ENCODE measurements at places on chromosomes 7 and 10.

- no peak for DNase-seq
Observed at GRCh38 chr7:16092711-16093110, 328.6 kb downstream of the CRPPA start.

DNA sequence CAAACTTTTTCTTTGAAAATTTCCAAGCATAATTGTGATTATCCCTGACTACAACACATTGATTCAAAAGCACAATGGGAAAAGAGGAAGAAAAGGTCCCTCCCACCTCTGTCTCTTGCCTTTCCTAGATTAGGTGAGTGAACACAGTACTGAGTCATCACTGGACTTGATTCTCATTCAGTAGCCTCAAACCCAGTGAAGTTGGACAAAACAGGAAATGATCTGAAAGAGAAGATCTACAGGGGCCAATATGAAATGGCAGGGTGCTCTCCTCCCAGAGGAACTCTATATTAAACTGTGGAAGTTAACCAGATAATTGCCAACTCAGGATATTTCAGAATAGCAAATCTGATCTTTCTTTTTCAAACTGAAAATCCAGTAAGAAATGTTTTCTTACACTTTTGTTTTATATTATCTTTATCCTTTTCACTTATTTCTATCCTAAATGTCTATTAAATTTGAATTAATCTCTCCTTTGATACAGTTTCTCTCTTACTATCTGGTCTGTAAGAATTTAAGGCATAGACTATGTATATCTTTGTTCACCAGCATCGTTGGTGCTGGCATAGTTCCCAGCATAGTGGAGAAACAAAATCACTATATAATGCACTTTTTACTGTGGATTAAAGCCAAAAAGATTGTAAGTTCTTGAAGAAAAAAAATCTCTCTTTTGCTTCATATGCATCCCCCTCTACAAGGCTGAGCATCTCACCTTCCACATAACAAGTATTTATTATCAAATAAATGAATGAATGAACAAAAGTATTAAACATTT is 41.4 kb upstream of the IKZF1 start:
- no peak for DNase-seq

DNA sequence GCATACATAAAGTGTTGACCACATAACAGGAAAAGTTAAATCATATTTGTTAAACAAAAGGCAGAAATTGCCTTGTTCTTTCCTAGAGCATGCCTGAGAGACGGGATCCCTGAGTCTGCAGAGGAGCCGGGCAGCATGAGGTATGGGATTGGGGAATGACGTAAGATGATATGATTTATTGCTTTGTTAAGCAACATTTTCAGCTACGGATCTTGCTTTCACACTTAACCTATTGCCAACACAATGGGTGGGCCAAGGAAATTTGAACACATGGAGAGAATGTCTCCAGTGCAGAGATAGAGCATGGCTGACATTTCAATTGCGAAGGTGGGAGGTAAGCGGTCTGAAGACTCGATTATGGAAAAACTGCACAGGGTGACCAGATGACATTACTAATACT is 76.7 kb downstream of the EMX2 start:
- DNase-seq, result no peak

DNA sequence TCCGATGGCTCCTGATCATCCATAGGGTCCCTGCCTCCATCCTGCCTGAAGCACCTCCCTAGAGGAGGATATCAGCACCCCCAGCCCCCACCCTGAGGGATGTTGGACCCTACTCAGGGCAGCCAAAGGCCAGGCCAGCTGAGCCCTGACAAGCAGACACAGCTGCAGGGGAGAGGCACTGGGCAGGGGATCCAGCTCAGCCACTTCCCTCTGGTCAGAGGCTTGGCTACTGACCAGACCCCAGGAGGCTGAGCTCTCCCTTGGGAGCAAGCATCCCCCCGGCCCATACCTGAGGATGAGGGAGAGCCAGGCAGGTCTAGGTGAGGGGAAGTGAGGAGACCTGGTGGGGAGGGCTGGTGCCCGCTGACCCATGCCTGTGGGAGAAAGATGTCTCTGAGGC is 6.6 kb downstream of the LDB3 start:
- DNase-seq, result no peak

DNA sequence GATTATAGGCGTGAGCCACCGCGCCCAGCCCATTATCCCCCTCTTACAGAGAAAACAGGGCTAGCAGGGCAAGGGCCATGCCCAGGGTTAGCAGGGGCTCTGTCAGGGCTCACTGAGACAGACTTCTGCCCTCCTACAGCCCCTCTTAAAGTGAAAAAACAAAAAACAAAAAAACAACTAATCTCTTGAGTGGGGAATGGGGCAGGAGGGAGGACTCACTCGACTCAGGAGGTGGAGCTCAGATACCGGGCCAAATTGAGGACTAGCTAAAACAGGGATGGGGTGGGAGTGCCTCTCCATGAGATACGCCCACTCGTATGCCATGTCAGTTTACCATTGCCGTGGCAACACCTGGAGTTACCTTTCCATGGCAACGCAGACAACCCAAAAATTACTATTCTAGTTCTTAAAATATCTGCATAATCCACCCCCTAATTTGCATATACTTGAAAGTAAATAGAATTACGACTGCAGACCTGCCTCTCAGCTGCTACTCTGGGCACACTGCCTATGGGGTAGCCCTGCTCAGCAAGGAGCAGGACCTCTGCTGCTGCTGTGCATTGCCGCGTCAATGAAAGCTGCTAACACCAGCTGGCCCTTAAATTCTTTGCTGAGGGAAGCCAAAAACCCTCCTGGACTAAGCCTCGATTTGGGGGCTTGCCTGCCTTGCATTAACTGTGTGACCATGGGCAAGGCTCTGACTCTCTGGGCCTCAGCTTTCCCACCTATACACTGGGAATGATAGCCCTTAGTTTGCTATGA is 13.4 kb downstream of the SSC4D start:
- DNase-seq, result no peak

GRCh38 chr7:7897509-7897908 is 71.1 kb upstream of the GLCCI1 start:
- no peak for DNase-seq

- no peak for DNase-seq
Observed at GRCh38 chr7:80449836-80450235, 62.0 kb downstream of the GNAT3 start.
